ENCODE measurements at places on chromosomes 6 and 20.

GRCh38 chr6:23713211-23713610 lies 412.8 kb upstream of the NRSN1 start:
- DNase-seq: no peak

DNA sequence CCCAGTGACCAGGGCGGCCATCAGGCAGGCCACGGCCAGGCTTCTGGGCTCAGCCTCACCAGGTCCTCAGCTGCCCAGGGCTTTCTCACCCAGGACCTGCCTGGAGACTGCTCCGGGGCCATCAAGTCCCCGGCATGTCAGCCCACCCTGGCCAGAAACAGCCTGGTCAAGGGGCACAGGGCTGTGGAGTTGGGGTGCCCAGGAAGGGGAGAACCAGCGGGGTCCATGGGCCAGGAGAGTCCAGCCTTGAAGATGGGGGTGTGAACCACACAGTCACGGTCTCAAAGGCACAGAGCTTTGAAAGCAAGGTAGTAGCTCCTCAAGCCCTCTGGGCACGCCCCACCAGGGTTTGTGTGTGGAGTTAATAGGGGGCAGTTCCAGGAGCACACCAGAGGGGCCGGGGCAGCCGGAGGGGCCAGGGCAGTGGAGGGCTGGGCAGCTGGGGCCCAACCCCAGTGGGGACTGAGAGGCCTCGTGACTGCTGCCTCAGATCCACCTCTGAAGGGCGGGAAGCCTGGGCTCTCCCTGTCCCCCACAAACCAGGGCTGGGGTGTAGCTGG lies 48.0 kb upstream of the BHLHE23 start:
- no peak for DNase-seq

DNA sequence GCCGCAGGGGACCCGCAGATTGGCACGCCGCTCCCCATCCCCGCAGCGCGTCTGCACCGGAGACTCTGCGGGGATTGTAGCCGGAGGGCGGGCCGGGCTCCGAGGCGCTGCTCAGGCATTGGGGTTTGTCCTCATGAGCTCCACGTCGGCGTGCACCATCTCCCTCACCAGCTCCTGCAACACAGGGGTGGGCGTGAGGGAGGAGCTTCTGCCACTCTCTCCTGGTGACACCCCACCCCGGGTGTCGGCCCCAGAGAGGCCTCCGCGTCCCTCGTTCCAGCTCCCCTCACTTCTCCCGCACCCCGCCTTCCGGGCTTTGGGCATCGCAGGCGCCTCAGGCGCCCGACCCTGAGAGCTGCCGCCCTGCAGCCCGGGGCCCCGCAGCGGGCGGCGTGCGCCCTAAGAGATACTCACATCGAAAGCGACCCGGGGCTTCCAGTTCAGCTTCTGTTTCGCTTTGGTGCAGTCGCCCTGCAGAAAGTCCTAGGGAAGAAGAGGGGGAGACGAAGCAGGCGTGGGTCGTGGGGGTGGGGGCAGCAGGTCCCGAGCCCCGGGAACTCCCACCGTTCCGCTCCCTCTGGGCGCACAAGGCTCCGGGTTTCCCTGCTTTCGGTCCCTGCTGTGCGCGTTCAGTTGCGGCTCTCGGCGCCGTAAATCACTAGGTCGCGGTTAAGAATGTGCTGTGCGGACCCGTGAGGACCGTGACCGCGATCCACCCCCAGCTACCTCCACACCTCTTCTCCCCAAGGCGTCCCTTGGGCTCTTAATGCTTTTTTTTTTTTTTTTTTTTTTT lies 14.5 kb downstream of the FOXC1 start:
- DNase-seq: no peak

DNA sequence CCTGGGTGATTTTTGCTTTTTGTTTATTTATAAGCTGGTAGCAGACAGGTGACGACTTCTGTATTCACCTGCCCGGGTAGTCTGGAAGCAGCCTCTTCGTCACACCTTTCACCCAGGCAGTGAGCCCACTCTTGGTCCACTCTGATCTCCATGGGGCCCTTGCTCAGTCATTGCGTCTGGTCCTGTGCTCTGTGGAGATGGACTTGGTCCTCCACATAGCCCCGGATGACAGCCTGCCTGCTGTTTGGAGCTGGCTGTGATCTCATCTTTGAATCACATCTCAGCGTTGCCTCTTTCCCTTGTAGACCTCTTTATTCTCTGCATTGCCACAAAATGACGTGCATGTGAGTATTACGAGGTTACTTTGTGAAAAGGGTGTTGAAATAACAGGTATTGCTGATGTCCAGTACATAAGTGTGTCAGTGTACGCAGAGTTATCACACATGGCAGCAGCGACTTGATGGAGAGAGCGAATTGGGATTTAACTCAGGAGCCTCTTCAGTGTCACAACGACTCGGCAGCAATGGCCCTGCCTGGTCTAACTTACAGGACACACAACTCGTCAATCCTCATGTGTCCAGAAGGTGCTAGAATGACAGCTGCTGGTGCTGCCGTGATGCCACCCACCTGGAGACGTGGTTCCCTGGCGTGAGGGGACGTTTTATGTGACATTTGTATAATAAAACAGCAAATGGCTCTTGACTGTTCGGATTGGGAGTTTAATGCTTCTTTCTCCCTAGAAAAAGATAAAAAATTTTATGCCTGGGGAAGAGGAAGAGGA lies 24.2 kb upstream of the FRMD1 start:
- no peak for DNase-seq

GRCh38 chr6:116304538-116305097 lies 24.9 kb upstream of the TSPYL1 start:
- no peak for DNase-seq

DNA sequence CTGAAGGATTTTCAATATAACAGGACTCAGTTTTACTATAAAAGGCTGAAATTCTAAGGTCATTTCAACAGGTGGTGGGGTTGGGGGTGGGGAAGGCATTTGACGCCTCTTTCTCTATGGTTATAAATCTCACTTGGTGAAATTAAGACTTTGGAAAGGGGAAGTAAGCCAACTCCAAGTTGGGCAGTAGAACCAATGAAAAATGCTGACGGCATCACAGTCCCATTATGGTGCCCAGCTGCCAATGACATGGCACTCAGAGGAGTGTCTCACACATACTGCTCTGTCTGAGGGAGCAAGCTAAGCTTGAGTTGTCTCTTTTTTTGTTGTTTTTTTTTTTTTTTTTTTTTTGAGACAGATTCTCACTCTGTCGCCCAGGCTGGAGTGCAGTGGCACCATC lies 4.7 kb downstream of the SLC16A10 start:
- no peak for DNase-seq

- DNase-seq: no peak
Observed at GRCh38 chr20:62361799-62362589, 5.1 kb downstream of the LAMA5 start.

Data from KG1 (cell line).